ENCODE measurements at places on chromosomes 16 and 17.
A peak's percentile ranks its signal among the peaks of the same experiment; 100 is the strongest.

DNA sequence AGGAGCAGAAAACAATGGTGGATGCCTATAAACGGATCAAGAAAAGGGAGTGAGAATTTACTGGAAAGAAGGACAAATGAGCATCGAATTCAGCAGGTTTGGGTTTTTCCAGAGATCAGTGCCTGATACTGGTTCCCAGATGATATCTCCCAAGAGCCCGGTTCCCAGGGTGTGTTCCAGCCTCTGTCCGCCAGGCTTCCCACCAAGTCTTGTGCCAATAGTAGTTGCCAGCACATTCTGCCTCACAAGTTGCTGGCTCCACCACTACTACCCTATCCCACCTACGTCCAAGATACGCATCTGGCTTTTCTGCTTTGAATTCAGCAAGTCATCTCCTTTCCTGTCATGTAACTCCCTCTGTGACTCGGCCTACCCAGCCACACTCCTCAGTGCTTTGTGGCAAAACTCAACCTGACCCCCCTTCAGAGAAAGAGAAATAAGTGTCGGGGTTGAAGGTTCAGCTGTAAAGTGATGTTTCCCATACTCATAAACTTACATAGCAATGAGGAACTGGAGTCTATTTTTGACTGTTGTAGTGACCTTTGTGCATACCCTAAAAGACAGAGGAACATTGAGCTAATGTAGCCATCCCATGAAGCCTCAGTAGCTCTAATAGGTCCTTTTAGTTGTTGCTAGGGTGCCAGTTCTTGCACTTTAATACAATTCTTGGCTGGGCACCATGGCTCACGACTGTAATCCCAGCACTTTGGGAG lies 277.0 kb downstream of the IRX3 start:
- DNase-seq, result no peak

- no peak for DNase-seq
These were observed 241.6 kb downstream of the CNTNAP4 start for GRCh38 chr16:76518781-76519180.

DNA sequence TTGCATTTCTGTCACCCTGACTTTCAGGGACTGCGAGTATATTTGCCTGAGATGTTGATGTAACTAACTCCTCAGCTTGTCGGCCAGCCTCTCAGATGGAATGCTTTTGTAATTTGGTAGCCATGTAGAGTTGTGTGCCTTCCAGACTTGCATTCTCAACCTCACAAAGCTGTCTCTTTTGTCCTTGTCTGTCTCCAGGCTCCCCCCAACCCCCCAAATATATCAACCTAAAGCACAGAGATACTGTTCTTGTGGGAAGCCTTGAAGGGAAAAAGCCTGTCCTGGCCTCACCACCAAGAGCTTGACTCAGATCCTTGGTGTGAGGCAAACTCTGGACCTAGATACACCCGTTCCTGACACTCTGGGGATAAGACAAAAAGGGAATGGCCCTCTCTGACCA lies 18.4 kb downstream of the SAP30BP start:
- no peak for DNase-seq

GRCh38 chr17:897970-898619 lies 81.5 kb downstream of the NXN start:
- DNase-seq, result no peak

DNA sequence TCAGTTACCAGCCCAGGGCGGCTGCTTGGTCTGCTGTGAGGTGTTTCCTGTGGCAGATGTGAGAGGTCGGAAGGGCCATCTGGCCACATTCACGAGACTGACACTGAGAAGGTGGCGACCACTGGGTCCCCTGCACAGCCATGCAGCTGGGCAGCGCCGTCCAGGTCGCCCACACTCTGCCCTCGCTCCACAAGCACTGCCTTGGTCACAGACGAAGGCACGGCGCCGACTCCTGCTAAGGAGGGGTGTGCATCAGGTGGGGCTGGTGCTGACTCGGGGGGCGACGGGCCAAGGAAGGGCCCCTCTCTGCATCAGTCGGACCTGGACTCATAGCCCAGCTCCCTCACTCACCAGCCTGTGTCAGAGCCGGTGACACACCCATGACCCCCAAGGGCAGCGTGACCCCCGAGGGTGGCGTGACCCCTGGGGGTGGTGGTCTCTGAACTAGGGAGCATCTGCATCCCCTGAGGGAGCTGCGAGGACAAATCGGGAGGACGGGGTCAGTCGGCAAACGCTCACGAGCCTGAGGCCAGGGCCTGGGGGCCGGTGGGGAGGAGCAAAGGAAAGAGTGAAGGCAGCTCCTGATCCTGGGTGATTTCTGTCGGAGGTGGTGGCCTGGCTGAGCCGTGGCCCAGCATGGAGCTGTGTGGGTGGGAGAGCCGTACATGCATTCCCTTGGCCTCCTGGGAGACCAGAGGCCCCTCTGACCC lies 30.4 kb downstream of the NME3 start:
- no peak for DNase-seq

DNA sequence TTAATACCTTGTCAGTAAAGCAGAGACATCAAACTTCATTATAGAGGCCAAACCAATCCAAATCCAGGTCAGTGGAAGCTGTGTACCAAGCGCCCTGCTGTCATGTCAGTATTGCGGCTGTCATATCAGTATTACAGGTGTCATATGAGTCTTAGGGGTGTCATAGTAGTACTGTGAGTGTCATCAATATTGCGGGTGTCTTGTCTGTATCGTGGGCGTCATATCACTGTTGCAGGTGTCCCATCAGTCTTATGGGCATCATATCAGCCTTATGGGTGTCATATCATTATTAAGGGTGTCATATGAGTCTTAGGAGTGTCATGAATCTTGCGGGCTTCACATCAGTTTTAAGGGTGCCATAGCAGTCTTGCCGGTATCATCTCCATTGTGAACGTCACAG lies 6.0 kb upstream of the PRDM7 start:
- no peak for DNase-seq

- DNase-seq, result no peak
These were observed 3.0 kb upstream of the ABCC1 start for GRCh38 chr16:15946257-15947044.

DNA sequence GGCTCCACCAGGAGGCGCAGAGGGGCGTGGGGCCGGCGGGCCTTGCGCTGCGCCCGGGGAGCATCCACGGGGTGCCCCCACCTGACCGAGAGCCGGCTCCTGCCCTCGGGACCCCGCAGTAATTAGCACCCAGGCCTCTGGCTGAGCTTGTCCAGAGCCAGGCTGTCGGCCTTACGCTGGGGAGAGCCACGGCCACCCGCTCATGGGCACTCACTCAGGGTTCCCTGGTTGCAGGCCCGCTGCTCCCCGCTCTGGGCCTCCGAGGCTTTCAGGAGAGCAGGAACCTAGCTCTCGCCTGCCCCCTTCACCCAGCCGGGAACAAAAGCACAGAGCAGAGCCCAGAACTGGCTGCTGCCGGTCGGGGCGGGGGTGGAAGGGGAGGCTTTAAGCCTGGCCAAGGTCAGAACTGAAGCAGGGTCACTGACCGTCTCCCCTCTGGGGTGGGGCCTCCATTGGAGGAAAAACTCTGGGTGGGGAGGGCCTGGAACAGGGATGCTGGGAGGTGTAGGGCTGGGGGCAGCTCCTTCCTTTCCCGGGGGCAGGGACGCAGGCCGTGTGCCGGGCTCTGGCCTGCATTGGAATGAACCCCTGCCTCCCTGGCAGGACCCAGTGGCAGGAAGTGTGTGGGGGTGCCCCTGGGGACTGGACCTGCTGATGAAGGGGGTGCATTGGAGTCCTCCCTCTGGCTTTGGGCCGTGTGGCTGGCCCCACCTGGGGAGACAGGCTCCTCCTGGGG lies 12.3 kb downstream of the GLIS2 start:
- DNase-seq, result peak; percentile 64

DNA sequence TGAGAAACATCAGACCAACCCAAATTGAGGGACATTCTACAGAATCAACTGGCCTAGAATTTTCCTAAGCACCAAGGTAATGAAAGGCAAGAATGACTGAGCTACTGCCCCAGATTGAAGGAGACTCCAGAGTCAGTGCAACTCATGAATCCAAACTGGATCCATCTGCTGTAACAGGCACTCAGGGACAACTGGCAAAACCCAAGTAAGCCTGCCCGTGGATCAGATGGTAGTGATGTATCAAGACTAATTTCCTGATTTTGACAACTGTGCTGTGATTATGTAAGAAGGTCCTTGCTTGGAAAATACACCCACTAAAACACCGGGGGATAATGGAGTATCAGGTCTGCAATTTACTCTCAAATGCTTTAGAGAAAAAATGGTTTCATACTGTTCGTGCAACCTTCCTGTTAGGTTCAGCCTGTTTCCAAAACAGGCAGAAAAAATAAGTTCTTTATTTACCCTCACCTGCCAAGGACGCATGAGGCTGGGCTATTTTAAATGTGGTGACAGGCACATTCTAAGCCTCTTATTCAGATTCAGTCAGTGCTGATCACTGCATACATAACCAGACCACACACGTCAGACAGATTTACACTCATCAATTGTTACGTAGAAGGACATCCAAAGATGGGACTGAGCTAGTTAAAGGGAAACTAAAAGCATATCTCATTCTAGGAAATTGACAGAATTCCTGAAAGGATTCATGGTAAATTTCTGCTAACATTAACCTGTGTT lies 7.0 kb downstream of the MBTPS1 start:
- no peak for DNase-seq

- DNase-seq, result no peak
These were observed 26.4 kb downstream of the PSME3IP1 start for GRCh38 chr16:57159447-57159846.

DNA sequence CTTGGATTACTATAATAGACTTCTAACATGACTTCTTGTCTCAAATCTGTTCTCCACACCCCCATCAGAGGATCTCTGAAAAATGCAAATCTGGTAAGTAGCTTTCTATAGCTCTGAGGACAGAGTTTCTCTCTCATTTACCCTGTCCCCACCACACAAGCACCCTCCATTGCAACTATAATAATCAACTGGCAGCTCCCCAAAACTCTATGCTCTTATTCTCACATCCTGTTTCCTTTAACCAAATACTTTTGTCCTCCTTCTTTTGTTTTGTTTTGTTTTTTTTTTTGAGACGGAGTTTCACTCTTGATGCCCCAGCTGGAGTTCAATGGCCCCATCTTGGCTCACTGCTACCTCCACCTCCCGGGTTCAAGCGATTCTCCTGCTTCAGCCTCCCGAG lies 73.4 kb downstream of the HELZ start:
- DNase-seq, result no peak

- DNase-seq, result no peak
These were observed 221.7 kb upstream of the CDH11 start for GRCh38 chr16:65343556-65343955.

- no peak for DNase-seq
These were observed 224.1 kb downstream of the GSG1L start for GRCh38 chr16:27839419-27839818.

DNA sequence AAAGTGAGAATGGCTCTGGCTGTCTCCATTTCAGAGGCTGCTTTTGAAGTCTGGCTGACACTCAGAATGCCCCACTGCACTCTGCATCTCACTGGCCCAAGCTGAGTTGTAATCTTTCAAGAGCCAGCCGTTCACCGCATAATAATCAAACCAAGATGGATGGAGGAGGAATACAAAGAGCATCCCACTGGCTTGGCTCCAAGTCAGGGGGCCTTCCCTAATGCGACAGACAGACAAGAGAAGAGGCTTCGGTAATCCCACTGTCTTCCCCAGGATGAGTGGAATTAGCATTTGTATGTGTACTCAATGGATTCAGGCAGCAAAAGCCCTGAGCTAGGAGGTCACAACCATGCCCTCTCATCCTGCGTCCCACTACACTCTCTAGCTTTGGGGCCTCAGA lies 68.0 kb downstream of the CBLN1 start:
- DNase-seq, result no peak

DNA sequence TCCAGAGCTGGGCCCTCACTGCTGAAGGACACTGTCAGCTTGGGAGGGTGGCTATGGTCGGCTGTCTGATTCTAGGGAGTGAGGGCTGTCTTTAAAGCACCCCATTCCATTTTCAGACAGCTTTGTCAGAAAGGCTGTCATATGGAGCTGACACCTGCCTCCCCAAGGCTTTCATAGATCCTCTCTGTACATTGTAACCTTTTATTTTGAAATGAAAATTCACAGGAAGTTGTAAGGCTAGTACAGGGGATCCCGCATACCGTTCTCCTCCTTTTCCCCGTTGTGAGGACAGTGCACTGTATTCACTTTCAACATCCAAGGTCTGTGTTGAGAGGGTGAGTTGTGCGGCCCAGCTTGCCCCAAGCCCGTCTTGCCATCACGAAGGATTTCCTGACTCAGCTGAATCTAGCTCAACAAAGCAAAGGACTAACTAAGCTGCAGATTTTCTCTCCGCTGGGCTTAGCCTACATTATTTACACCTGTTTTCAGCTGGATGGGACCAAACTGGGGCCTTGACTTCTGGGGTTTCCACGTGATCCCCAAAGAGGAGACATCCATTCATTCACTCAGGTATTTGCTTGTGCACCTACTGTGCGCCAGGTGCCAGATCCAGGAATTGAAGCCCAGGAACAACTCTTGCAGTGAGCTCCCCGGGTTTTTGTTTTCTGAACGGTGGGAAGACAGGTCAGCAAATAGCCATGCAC lies 5.2 kb upstream of the TMEM235 start:
- DNase-seq, result no peak

- DNase-seq, result no peak
These were observed 467.8 kb downstream of the SLC39A11 start for GRCh38 chr17:72624652-72625051.

DNA sequence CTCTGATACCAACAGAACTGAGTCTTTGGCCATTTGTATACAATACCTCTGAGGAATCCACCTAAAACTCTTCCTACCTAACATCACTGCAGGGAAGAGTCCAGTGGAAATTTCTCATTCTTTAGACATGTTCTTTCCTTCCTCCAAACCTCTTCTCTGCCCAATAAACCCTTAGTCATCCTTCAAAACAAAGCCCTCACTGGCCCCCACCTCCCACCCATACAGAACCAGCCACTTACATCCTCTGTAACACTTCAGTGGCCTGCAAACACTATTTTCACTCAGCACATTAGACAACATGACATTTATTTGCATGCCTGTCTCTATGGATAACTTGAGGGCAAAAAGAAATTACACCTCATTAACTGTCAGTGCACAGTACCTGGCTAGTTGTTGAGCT lies 200.3 kb upstream of the NOG start:
- no peak for DNase-seq

DNA sequence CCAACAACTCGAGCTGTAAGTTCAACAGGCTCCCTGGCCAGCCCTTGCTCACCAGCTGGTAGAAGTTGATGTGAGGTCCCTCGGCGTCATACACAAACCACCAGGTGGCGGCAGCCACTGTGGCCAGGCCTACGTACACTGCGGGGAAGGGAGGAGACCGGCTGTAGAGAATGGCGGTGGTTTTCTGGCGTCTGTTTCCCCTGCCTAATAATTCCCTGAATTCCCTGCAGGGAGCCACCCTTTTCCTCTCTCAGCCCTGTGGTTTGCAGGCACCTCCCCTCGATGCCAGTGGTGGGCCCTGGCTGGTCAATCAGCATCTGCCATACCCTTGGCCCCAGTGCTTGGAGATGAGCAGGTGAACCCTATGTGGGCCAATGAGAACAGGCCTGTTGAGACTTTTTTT lies 18.9 kb upstream of the P2RX1 start:
- DNase-seq, result peak; percentile 32

- DNase-seq, result no peak
These were observed 203.0 kb upstream of the DYNLRB2 start for GRCh38 chr16:80337786-80338185.

- no peak for DNase-seq
These were observed 115.3 kb upstream of the NOL11 start for GRCh38 chr17:67602444-67602843.
